ENCODE measurements at places on chromosomes 12 and 14. TPM values are rescaled to one million over a fixed set of nuclear protein-coding genes. Genes with fewer than 3 reads are reported as not detected.

Gene OTX2
- not detected for total RNA-seq

Gene CCDC196
- not detected for total RNA-seq

Gene PTPRB
- total RNA-seq = 0.66 TPM

Gene RIPK3
- total RNA-seq = not detected

Gene KCNC2
- total RNA-seq = not detected

Gene MORN3
- total RNA-seq = 1.6 TPM

Gene RNASE3
- not detected for total RNA-seq

Gene HOXC9
- 1.5 TPM for total RNA-seq

Gene LTBR
- 163 TPM for total RNA-seq

Gene ZBTB42
- total RNA-seq = 9.2 TPM

Gene CLEC4C
- not detected for total RNA-seq

Gene NYNRIN
- total RNA-seq = 3.1 TPM

Gene MAP3K9
- total RNA-seq = 14.3 TPM

Gene CIT
- total RNA-seq = 112 TPM

Gene FAM90A1
- total RNA-seq = not detected

Gene PLEKHG7
- not detected for total RNA-seq

Gene RNU7-1
- not detected for total RNA-seq

Gene RIMBP2
- total RNA-seq = not detected

Gene RAD9B
- total RNA-seq = 0.40 TPM

Gene SIX1
- 18.2 TPM for total RNA-seq

Gene CYP27B1
- 8.6 TPM for total RNA-seq

Gene EGLN3
- total RNA-seq = 3.2 TPM

Gene PLD4
- not detected for total RNA-seq

Gene ALX1
- not detected for total RNA-seq

Gene STRN3
- 36.9 TPM for total RNA-seq

Gene SERPINA9
- not detected for total RNA-seq

Gene DLGAP5
- total RNA-seq = 94.1 TPM

Gene CYP46A1
- 0.52 TPM for total RNA-seq

Gene SYCP3
- total RNA-seq = not detected

Gene OTOGL
- total RNA-seq = 3.1 TPM

Gene AQP2
- not detected for total RNA-seq

Gene ITFG2
- 12.8 TPM for total RNA-seq

Gene GLIPR1L1
- total RNA-seq = not detected

Gene SP1
- total RNA-seq = 57.6 TPM

Gene GLT1D1
- not detected for total RNA-seq

Gene CPSF2
- total RNA-seq = 57.9 TPM

Gene DHH
- total RNA-seq = 0.23 TPM

All from PC-3 (cell line).